ENCODE measurements at places on chromosomes 16 and 17. TPM values are rescaled to one million over a fixed set of nuclear protein-coding genes. Genes with fewer than 3 reads are reported as not detected.

ICAM2 gene
- total RNA-seq: 122 TPM

- no peak for DNase-seq
Observed at GRCh38 chr17:17060930-17061329, 18.7 kb downstream of the MPRIP start.

- peak; percentile 47 for DNase-seq
Observed at GRCh38 chr17:2138318-2138717, 83.4 kb downstream of the HIC1 start.

- DNase-seq: no peak
Observed at GRCh38 chr16:82201351-82201750, 31.3 kb upstream of the MPHOSPH6 start.

- no peak for DNase-seq
Observed at GRCh38 chr16:70638814-70639792, 7.3 kb upstream of the IL34 start.

DNA sequence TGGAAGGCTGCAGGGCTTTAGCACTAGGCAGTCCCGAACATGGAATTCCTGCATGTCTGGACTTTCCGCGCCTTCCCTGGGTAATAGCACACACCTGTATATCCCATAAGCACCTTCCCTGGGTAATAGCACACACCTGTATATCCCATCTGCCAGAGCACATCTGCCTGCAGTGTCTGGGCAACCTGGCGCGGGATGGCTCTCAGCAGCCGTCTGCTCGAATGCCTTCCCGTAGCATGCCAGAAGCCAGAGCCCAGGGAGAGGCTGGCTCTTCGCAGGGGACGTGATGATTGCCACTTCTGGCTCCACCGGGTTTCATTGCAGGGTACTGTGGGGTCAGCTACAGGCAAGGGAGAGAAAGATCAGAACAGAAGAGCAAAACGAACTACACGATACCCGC is 21.3 kb downstream of the MBTPS1 start:
- DNase-seq: no peak

All from activated CD4-positive, alpha-beta memory T cell treated with anti-CD3 and anti-CD28 coated beads, Interleukin-2, amount 10 ng/mL, durations not matched to agents 7 days and 5 days (primary cell).